Daoy (cell line): ENCODE measurements at places on chromosomes 11 and 22.

DNA sequence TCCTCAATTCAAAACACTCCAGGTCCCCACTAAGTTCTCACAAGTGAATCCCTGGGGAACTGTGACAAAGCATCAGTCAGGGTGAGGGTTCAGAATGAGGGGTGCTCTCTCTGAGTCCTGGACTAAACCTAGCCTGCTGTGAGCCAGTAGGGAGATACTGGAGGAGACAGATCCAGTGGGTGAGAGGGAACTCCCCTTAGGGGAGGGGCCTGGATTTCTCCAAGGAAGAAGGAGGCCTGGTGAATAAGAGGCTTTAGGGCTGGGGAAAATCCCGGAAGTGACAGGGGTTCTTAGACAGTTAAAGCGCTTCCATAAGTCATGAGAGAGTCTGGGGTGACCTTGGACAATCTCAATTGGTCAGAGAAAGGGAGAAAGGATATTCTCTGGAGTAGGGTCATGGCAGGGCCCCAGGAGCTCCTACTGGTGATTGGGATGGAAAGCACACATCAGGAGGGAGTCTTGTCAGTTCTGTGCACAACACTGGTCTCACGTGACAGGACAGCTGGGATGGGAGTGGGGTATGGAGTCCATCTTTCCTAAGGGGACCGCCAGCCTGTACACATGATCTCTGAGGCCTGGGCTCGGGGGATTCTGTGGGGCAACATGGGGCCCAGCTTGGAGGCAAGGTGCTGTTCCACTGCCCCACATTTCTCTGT, 1.5 kb downstream of the TBC1D10A start:
- peak; percentile 88 for DNase-seq

DNA sequence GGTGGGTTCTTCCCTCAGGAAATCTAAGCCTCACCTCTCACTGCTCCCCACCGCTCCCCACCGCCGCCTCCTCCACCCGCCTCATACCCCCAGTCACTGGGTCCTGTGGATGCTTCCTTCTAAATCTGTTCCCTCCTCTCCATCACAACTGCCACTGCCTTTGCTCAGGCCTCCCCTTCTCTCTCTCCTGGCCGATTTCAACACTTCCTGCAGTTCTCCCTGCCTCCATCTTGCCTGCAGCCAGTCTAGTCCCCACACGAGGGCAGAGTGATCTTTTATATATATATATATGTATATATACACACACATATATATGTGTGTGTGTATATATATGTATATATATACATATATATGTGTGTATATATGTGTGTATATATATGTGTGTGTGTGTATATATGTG, 27.8 kb downstream of the CREB3L1 start:
- no peak for DNase-seq

- DNase-seq, result no peak
These were observed 5.0 kb upstream of the VWA5A start for GRCh38 chr11:124110201-124110600.

DNA sequence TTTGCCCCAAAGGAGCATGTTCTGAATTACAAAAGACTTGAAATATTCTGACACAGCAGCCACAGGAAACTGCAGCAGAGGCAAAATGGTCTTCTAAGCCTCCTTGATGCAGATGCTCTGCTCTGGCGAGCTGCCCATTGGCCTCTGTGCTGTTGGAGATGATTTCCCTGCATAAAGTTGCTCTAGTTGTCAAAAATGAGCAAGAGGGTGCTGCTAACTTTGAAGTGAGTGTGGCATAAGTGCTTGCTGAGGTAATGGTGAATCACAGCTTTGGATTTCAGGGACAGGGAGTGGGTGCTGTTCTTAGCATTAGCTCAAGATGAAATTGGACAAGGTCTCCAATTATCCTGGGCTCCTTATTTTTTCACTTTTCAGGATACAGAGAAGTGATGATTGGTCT, 435.4 kb downstream of the TMEM135 start:
- peak; percentile 22 for DNase-seq

- DNase-seq, result no peak
These were observed 64.8 kb downstream of the PRR5L start for GRCh38 chr11:36360826-36361415.

DNA sequence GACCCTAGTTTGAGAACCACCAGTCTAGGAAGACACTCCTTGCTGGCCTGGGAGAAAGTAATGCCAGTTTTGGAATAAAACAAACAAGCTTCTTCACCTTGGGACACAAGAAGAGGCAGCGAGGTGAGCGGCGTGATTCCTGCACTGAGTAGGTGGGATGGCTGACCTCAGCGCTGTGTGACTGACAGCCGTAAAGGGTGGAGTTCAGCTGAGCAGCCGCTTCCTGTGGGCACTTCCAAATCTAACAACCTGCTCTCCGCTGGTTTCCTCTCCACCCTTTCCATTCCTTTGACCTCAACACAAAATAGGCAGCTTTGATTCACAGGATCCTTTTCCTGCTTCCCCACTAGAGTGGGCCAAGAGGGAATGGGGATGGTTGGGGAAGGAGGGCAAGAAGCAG, 45.8 kb downstream of the PC start:
- DNase-seq, result no peak

DNA sequence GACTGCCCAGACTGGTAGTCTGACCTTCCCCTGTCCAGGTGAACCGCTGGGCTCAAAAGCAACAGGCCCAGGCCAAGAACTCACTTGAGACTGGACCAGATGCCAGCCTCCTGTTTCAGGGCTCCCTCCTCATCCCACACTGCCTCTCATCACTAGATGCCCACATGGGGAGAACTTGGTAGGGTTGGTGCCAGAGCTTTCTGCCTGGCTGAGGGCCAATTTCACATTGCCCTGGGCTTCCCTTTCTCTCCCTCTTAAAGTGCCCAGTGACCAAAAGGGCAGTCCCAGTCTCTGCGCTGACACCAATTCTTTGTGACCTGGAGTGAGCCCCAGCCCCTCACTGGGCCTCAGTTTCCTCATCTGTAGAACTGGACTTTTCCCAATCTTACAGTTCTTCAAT, 41.7 kb downstream of the C11orf58 start:
- no peak for DNase-seq

DNA sequence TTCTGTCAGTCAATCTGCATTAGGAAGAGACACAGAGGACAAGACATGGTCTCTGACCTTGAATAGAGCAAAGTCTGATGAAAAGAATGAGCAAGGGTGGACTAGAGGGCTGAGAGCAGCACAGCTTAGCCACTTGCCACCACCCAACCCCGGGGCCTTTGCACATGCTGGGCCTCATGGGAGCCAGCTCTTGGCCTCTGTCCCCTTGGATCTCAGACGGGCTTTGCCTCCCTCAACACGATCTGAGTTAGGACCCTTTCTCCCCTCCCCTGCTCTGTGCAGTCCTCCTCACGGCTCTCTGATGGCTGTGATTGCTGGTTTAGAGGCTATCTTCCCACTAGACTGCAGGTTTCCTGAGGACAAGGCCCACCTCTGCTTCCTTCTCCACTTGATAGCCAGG, 131.6 kb upstream of the B3GAT1 start:
- DNase-seq, result no peak
